ENCODE measurements at places on chromosomes 5 and 9.

GRCh38 chr9:2992427-2992826 is 148.5 kb upstream of the PUM3 start:
- no peak for DNase-seq

DNA sequence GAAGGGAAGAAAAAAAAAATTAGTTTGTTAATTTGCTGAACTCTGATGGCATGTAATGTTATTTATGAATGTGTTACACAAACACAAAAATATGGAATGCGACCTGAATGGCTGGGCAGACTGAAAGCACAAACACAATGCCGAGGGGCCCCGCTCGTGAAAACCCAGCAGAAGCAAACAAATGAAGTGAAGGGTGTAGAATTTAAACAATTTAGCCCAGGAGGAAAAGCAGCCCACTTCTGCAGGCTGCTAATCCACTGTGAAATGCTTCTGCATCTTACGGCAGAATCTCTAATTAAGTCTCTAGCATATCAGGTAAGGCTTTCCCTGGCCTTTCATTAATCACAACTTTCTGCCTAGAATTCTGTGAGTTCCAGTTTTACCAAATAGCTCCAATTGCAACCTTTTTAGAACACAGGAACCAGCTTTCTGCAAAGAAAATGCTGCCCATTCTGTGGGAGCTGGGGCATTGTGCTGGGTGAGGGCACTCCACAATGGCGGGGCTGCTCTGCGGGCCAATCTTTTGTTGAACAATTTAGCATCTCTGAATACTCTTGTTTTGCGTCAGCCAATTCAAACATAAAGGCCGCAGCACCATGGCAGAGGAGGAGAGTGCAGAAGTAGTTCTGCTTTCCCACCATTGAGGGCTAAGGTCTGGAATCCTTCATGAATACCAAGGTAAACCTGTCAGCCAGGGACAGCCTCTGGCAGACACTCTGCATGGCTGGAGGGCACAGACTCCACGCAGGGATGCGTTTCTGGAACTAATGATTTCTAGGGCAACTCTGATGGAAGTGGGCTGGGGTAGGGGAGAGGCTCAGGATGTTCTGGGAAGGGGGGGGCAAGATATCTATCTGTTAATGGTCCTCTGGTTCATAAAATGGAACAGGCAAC is 66.4 kb downstream of the PTCH1 start:
- DNase-seq, result no peak

GRCh38 chr5:31964007-31964360 is 210.1 kb downstream of the GOLPH3 start:
- DNase-seq, result no peak

- DNase-seq, result no peak
These were observed 1.2 kb upstream of the SLC25A48 start for GRCh38 chr5:135832941-135833920.

All from hematopoietic multipotent progenitor cell (in vitro differentiated cells).